Motor neuron (in vitro differentiated cells): ENCODE measurements at places on chromosomes 6 and 20. TPM values are rescaled to one million over a fixed set of nuclear protein-coding genes. Genes with fewer than 3 reads are reported as not detected.

HAO1 gene
- total RNA-seq: not detected in 2 replicates

- no peak for ATAC-seq
Measured at GRCh38 chr6:32933661-32934085, 7.2 kb downstream of the HLA-DMB start.

DNA sequence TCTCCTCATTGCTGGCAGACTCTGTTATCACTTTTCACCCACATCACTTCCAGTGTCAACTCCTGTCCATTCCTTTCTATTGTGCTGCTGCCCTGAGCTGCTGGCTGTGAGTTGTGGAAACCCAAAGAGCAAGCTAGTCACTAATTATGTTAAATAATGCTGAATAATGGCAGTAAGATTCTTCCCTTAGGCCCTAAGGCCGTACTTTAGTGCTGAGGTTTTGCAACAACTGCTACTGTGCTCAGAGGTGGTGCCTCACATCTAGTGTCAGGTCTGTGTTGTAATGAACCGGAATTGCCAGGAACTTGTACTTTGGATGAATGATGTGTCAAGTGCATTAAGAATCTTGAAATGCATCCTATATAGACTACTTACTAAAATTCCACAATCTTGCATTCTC lies 372.2 kb upstream of the RNF217 start:
- peak; percentile 96 for ATAC-seq

DNA sequence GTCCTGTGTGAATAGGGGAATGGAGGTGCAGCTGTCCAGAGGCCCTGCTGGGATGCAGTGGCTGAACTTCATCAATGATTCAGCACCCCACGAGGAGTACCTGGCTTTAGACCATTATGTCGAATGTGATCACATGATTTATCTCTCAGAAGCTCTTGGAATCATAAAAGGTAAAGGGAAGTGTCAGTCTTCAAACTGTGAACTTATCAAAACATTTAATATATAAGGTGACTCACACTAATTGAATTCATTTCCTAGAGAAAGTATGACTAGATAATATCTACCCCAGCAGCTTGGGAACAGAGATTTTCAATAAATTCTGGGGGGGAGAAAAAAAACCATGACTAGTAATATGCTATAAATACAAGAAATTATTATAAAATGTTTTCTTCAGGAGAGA lies 29.5 kb downstream of the ALDH8A1 start:
- ATAC-seq: no peak

- no peak for ATAC-seq
Measured at GRCh38 chr6:3876866-3877265, 27.7 kb downstream of the FAM50B start.

DNA sequence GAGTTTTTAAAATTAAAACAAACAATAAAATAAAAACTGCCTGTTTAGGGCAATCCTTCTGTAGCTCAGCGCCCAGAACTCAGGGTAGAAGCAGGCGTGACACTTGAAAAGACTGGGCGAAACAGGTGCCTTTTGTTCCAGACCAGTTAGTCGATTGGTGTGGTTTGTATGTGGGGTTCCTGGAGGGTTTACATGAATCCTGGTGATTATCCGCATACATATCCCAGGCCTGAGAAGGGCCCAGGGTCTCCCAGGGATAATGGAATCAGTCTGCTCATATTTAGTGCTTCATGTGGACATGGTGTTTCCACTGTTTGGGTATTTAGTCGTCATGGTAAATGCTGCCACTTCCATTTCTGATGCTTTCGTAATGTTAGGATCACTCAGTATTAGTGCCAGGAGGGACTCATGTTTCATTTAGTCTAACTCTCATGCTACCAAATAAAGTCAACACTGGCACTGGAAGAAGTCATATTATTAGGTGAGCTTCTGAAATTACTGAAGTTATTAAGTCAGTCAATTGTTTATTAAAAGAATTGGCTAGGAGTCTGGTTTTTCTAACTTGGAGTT lies 116.5 kb downstream of the SAMD5 start:
- ATAC-seq: no peak

GRCh38 chr6:144219056-144219685 lies 66.0 kb upstream of the UTRN start:
- no peak for ATAC-seq

GRCh38 chr6:48111143-48111506 lies at the start of gene PTCHD4:
PTCHD4 (minus strand) TSS chr6:48111197; CDS start chr6:48068957, 42,240 bp downstream.
- ATAC-seq: peak; percentile 52

DNA sequence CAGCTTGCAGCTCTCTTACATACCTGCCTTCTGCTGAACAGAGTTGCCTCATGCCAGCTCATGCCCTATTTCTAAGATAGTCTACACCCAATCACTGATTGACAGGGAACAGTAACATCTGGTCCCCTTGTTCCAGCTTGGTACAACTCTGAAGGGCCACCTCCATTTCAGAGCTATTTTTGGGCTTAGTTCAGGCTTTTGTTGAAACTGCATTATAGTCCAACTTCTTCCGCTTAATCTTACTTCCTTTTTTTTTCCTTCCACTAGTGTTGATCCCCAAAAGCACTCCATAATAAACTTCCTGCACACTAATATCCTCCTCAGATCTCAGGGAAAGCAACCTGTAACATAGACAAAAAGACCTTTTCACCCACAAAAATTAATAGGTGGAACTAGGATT lies 65.7 kb upstream of the TNFRSF21 start:
- no peak for ATAC-seq

DNA sequence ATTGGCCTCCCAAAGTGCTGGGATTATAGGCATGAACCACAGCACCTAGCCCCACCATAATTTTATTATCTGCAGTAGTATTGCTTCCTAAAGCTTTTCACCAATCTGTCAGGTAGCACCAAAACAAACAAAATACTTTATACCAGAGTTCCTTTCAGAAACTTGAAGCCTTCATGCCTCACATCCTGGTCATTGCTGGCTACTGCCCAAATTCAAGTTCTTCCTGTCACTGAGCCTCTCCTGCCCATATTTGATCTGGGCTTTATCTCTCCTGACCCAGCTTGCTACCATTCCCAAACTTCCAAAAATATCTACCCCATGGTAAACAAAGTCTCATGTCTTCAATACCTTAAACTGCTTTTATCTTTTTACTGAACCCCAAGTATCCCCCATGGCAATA lies 34.9 kb upstream of the DST start:
- ATAC-seq: no peak
